GM06990 (cell line): ENCODE measurements at places on chromosomes 16 and 17.
A peak's percentile ranks its signal among the peaks of the same experiment; 100 is the strongest.

DNA sequence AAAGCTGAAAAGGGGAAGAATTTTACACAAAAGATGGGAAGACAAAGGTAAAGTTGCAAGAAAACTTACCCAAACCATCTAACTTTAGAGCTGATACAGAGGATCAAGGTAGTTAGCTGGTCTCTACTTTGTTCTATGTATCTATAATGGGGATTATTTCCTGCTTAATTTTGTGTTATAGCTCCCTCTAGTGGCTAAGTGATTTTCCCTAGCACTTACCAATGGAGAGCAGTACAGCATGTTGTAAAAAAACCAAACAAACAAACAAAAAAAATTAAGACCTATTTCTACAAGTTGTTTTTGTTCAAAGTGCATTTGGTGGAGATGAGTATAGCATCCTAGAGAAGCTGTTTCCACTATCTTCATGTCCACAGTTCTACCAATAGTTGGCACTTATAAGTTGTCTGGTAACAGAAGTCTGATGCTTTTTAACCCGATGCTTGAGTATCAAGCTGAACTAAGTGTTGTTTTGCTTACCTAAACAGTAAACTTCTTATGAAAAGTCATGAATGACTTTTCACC is 7.5 kb downstream of the SRSF1 start:
- peak; percentile 36 for DNase-seq

DNA sequence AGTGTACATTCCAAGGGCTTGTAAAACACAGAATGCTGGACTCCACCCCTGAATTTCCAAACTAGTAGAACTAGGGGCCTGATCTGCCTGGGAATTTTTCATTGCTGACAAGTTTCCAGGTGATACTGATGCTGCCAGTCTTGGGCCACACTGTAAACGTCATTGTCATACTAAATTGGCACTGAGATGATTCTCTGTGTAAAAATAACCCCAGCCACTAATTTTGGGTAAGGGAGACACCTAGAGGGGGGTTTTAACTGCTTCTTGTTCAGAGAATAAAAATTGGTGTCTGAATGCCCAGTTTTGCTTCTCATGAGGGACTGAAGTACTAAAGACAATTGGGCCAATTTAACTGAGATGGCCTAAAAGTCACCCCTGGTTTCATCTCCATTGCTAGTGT is 5.0 kb upstream of the CDH13 start:
- DNase-seq: no peak

GRCh38 chr16:88790312-88791211 is 5.5 kb upstream of the PIEZO1 start:
- peak; percentile 61 for DNase-seq

- no peak for DNase-seq
Measured at GRCh38 chr16:30929167-30929566, 5.8 kb downstream of the FBXL19 start.

DNA sequence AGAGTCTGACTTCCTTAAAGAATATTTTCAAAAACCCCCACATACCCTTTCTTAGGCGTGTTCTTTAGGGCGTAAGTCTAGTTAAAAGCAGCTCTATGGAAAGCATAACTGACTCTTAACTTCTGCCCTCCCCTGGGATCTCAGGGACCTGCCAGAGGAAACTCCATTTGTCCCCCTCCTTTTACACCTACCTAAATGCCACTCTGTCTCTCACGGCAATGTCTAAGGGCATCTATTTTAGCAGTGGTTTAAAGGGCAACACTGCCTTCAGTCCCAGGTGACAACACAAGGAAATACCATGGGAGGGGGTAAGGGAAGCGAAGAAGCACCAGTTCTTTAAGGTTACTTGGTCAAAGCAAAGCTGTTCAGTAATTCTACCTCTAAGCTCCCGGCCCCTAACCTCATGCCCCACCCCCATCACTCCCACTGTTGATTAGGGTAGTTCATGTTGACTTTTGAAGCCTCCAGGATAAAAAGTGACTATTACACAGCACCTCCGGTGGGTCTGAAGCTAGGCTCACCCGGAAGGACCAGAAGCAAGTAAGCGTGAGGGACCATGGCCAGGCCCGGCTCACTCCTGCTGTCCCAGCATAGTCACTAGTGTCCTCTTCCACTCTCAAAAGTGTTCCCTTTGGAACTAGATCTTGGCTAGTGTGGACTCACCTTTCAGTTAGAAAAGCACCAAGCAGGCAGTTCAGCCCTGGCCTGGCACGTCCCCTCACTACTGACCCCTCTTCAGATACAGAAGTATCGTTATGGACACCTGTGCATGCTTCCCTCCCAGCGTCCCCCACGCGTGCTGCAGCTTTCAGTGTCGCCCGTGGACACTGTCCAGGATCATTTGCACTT is 47.1 kb downstream of the CYTH1 start:
- DNase-seq: no peak

DNA sequence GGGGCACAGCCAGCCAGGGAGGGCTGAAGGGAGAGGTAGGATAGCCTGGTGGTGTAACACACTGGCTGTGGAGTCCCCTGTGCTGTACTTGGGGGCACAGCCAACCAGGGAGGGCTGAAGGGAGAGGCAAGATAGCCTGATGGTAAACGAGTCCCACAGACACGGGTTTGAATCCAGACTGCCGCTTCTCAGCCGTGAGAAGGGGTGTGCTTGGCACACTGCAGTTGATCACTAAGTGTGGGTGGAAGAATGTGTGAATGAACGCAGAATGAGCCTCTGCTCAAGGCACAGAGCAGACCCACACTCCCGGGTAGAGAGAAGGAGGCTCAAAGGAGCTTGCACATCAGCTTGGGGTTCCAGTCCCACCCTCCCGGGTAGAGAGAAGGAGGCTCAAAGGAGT is 71.4 kb downstream of the TIMM22 start:
- no peak for DNase-seq

GRCh38 chr16:58499615-58500351 is at the start of gene NDRG4:
NDRG4 (plus strand) TSS chr16:58500143; CDS start chr16:58500249, 106 bp downstream.
- DNase-seq: peak; percentile 71
